ENCODE measurements at places on chromosomes 13 and 19.

GRCh38 chr19:16619457-16619856 is 8.5 kb downstream of the MED26 start:
- DNase-seq: no peak

GRCh38 chr13:39210961-39211534 is 172.8 kb downstream of the NHLRC3 start:
- DNase-seq: no peak

GRCh38 chr19:55174425-55175116 is 5.5 kb downstream of the SYT5 start:
- no peak for DNase-seq

DNA sequence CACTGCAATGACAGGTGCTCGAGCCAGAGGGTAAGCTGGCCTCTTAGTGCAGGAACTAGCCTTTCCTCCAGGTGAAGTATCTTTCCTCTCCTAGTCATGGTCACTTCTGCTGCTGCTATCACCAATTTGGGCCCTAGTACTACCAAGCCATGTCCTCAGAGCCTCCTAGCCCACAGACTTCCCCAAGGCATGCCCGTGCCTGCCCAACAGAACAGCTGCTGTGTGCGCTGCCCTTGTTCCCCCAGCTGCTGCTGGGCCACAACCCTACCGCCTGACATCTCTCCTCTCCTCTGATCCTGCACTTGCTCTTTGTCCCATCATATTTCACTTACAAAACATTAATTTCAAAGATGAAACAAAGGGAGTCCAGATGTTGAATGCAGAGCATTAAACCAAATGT is 168.5 kb upstream of the FREM2 start:
- no peak for DNase-seq
